NCI-H1436 treated with DMSO at 0.1 percent for 48 hours (cell line): ENCODE measurements at places on chromosomes 2 and 18.

GRCh38 chr2:203732092-203732952 is 25.9 kb downstream of the CD28 start:
- DNase-seq = no peak

- DNase-seq = no peak
These were observed 117.9 kb upstream of the PPP1CB start for GRCh38 chr2:28633746-28634145.

DNA sequence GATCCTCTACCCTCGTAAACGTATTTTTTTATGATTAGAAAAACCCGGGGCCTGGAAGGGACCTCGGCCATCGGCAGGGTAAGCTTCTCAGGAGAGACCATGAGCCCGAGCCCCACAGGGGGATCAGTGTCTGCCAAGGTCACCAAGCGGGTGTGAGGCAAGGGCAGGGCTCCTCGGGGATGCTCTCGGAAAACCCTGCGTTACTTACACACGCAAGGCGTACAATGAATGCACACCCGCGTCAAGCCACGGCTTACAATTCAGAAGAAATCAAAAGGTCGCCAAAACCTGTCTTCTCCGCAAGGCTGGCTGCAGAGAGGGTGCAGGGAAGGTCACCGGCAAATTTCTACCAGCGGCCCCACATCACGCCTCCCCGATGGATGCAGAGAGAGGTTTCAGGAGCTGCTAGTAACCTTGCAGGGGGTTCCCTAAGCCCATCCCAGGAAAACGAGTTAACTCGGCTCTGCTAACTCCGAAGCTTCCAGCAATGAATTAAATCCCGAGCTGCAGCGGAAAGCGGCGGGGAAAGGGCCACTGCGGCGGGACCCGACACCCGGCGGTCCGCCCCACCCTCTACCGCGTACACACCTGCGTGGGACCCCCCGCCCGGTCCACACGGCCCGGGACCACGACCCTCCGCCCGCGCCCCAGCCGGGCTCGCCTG is 638 bp downstream of the ST3GAL5 start:
- DNase-seq = no peak

GRCh38 chr18:10141559-10141958 is 227.7 kb downstream of the VAPA start:
- DNase-seq = no peak

GRCh38 chr2:165471349-165471950 is 2.0 kb downstream of the CSRNP3 start:
- DNase-seq = no peak

- DNase-seq = no peak
These were observed 111.3 kb upstream of the TLK1 start for GRCh38 chr2:171271971-171272436.

- DNase-seq = no peak
These were observed 130.9 kb upstream of the PELI1 start for GRCh38 chr2:64275174-64275466.

GRCh38 chr2:157903151-157903550 is 27.0 kb upstream of the ACVR1 start:
- no peak for DNase-seq

GRCh38 chr2:221268631-221269030 is 303.5 kb downstream of the EPHA4 start:
- no peak for DNase-seq

DNA sequence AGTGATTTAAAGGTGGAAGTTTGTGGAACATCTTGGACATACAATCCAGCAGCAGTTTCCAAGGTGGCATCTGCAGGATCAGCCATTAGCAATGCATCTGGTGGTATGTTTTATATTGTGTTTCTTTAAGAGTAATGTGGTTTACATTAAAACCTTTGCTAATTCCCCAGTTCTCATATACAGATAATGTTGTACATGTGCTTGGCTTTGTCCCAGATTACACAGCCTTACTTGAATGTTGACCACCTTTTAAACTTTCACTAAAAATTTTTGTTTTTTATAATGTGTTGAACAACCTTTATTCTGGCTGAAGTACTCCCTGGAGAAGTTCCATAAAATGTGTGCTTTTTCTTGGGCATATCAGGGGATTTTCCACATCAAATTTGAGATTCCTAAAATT is 57.5 kb downstream of the MIB1 start:
- DNase-seq = no peak

DNA sequence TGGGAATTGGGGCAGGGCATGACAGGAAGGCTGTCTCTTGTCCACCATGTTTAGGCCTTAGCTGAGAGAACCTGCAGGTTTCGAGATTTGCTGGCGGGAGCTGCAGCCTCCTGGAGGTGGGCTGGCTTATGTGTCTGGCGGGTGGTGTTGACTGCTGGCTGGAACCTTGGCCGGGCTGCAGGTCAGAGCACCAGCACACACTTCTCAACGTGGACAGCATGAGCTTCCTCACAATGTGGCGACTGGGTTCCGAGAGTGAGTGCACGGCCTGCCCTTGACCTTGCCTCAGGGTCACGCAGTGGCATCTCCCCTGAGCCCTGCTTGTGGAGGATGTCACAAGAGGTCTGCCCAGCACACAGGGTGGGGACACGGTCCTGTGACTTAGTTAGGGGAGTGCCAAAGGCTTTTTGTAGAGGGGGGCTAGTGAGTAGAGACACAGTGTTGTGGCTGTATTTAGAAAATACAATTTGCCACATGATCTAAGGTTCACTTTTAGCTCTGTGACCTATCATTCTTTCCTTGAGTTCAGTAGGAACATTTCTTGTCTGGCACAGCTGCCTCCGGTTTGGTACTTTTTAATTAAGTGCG is 134.8 kb downstream of the SEPTIN10 start:
- no peak for DNase-seq

- no peak for DNase-seq
These were observed 290.8 kb upstream of the MYT1L start for GRCh38 chr2:2621855-2622254.

GRCh38 chr2:100252811-100253698 is 69.2 kb downstream of the LONRF2 start:
- no peak for DNase-seq

DNA sequence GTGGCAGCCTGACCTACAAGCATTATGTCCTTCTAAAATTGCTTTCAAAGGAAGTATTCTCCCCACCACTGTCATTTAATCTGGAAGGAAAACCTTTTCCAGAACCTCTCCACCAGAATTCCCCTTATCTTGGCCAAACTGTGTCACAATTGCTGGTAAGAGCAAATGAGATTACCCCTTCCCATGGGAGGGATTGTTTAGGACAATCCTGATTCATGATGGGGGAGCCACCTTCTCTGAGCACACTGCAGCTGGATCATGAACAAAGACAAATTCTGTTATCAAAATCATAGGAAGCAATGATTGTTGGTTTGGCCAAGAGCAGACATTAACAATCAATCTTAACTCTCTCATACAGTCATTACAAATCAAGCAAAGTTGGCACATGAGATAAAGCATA is 18.1 kb upstream of the ATOH8 start:
- DNase-seq = no peak

DNA sequence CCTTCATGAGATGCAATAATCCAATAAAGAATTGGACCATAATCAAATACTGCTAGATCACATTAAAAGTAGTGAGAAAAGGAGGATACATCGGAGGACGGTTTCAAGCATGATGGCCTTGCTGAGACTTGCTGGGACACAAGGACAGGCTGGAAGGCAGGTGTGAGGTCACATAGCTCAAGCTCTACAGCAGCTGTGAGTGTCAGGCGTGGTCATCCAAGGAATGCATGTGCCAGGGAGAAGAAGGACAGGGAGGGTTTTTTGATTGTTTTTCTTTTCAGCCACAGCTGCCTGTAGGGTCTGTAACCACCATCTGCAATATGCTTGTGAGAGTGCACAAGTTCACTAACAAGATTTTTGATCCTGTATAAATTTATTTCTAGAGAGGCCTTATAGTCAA is 57.6 kb downstream of the BMP10 start:
- DNase-seq = no peak

DNA sequence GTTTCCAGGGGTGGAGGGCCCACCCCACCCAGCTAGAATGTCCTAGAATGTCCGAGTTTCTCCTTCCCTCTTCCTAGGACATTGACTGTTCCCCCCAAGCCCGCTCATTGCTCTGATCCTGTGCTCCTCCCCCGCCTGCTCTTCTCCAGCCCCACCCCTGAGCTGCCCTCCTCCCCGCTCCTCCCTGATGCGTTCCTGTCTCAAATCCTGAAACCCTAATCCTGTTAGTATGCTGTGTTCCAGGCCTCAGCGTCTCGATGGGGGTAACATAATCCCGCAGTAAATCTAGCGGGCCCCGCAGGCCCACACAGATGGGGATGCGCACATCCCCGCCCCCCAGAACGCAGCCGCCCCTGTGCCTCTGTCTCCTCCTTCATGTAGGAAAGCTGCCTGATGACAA is 51.3 kb downstream of the NRP2 start:
- DNase-seq = no peak

DNA sequence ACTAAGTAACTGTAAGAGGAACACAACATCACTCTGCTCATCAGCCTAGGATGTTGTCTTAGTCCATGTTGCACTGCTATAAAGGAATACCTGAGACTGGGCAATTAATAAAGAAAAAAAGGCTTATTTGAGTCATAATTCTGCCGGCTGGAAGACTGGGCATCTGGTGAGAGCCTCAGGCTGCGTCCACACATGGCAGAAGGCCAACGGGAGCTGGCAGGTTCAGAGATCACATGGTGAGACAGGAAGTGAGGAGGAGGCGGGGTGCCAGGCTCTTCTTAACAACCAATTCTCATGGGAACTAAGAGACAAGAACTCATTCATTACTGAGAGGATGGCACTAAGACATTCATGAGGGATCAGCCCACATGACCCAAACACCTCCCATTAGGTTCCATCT is 46.8 kb downstream of the EPG5 start:
- peak; percentile 4 for DNase-seq

GRCh38 chr2:10345813-10346212 is 43.1 kb downstream of the HPCAL1 start:
- no peak for DNase-seq

- no peak for DNase-seq
These were observed 70.4 kb upstream of the ST6GAL2 start for GRCh38 chr2:106956416-106956815.

DNA sequence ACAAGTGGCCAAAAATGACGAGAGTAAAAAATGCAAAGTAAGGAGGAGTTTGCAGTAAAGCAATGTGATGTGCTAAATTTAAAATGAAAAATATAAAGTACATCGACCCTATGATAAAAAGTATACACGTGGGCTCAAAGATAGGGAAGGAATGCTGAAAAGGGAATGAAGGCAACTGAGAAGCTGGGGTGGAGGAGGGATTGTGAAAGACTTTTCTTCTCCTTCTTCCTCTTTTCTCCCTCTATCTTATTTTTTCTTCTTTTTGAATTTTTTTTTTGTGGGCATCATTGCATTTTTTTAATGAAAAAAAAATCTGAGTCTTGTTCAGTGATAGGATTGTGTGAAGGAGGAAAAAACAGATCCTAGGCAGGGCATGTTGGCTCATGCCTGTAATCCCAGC is 57.6 kb upstream of the STK17B start:
- no peak for DNase-seq

DNA sequence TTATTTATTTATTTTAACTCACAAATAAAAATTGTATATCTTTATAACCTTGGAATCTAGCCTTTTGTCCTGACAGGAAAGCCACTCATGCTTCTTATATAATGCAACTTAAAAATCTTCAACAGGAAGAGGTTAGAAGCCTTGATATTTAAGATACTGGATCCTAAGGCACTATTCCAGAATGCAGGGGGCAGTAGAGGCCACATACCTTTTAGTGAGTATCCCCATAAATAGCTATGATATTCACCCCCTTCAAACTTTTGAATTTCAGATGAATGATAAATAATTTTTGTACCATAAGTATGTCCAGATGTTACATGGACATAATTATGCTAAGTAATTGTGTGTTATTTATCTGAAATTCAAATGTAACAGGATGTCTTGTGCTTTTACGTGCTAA is 592.7 kb upstream of the VRK2 start:
- DNase-seq = no peak

DNA sequence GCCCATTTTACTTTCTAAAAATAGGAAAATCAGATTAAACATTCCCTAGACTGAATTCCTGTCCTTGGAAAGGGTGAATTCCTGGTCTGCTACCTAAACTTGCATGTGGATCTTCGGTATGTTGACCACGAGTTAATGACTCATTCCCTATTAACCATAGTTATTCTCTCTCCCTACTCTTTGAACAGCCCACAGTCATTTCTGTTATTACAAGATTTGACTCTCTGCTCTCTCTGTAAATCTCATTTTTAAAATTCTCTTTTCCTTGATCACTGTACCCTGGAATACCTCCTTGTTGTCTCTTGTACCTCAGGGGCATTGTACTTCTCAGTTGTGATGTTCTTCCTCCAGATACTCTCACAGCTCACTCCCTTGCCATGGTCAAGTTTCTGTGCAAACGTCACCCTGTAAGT is 92.0 kb upstream of the GULP1 start:
- DNase-seq = no peak

DNA sequence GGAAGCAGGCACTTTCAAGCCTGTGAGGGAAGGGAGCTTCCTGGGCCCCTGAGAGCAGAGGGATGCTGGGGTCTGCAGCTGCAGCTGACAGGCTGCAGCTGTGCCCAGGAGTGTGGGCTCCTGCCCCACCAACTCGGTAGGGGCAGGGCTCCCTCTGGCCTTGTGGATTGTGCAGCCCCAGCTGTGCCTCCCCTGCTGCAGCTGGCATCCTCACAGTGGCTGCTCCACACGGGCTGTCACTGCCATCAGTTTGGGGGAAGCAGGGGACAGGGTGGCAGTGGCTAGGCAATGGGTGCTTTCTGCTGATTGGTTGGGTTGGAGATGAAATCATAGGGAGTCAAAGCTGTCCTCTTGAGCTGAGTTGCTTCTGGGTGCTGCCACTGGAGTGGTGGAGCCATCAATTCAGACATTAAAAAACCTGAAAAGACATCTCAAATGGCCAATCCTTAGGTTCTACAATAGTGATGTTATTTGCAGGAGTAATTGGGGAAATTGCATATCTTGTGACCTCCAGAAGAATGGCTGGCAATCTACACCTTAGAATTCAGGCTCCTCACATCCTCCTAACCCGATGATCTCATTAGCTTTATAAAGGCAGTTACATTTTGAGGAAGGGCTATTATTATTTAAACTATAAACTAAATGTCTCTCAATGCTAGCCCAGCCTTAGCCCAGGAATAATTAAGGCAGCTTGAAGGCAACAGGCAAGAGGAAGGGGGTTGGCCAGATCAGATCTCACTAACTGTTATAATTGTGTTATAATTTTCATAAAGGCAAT is 41.3 kb downstream of the FAM171B start:
- no peak for DNase-seq

DNA sequence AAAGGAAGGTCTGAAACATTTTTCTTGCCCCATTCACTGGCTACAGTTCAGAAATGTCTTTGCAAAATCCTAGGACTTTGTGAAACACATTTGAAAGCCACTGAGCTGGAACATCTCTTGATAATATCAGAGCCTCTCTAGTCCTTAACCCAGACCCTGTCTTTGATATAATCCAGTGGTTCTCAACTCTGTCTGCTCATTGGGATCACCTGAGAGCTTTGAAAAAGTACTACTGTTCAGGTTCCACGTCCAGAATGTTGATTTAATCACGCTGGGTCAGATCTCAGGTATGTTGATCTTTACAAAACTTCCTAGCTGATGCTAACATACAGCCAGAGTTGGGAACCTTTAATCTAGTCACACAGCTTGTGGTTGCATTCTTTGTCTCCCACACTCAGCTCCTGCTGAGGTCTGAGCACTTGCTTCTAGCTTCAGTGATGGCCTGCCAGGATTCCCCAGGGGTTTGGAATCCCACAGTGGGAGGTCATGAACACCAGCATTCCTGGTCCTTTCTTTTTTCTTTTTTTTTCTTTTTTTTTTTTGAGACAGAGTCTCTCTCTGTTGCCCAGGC is 262.7 kb downstream of the SETBP1 start:
- DNase-seq = no peak
